Lung microvascular endothelial cell (primary cell): ENCODE measurements at places on chromosomes 1 and 21.

- DNase-seq = peak; percentile 47
These were observed at the start of gene PDE9A for GRCh38 chr21:42653231-42654061. TSS of gene PDE9A (plus strand) at chr21:42653621. CDS start at chr21:42653815, 194 bp downstream.

DNA sequence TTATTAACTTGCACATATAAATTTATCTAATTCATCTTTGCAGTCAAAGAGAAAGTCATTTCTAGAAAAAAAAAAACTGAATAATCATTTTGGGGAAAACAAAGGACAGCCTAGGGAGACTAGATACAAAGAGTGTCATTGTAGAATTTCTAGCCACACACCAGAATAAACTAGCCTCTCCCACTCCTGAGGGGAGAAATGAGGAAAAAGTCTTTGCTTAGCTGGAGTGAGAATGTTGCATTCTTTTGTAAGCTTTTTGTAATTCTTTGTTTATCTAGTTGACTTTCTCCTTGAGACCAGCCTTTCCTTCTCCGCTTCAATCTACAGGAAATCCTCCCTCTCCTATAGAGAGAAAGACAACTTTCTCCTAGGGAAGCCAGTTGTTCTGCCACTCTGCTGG is 15.9 kb upstream of the CGN start:
- DNase-seq = no peak

GRCh38 chr1:56389813-56390212 is 189.6 kb downstream of the PLPP3 start:
- DNase-seq = no peak

DNA sequence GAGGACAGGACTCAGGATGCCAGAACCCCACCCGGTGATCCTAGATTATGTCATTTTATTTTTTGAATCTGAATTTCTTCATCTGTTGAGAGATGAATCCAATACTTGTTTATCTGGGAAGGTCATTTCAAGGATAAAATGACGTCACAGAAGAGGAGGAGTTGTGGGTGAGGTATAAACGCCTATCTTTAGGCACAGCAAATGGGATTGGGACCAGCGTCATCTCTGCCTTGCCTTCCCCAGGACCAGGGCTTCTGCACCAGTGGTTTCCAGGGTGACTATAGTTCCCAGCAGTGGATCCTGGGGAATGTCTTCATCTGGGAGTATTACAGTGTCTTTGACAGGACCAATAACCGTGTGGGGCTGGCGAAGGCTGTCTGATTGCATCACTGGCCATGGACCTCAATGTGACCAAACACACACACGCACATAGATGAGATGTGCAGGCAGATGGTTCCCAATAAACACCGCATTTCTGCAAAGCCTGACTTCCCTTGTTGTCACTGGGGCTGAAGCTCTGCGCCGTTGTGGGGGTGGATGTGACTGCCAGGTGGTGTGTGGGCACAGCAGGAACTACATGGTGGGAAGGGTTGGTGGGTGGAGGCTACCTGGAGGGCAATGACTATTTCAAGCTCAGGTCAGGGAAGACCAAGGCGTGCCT is 28.1 kb downstream of the KCNA10 start:
- no peak for DNase-seq

GRCh38 chr1:119675349-119676345 is 27.6 kb upstream of the ZNF697 start:
- DNase-seq = peak; percentile 93

- no peak for DNase-seq
These were observed 148.7 kb downstream of the HHAT start for GRCh38 chr1:210477328-210477924.

- no peak for DNase-seq
These were observed 49.4 kb downstream of the TBCE start for GRCh38 chr1:235416662-235417049.

DNA sequence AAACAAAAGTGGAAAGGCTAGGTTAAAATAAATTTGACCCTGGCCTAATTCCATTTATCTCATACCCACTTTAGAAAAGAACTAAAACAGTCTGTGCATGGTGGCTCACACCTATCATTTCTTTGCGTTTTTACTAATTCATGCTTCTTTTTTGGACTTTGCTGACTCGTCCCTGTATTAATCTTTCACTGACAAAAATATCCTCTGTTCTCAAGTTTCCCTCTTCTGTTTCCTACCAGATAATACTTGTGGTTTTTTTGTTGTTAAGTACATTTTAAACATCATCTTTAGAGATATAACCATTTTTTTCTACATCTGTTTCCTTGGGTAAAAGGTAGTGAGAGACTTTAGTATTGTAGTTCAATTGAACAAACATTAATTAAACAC is 11.5 kb downstream of the CNST start:
- DNase-seq = no peak

- DNase-seq = peak; percentile 97
These were observed 85.7 kb downstream of the BRINP2 start for GRCh38 chr1:177256153-177257075.

GRCh38 chr1:17844185-17844826 is 89.2 kb downstream of the ACTL8 start:
- no peak for DNase-seq

DNA sequence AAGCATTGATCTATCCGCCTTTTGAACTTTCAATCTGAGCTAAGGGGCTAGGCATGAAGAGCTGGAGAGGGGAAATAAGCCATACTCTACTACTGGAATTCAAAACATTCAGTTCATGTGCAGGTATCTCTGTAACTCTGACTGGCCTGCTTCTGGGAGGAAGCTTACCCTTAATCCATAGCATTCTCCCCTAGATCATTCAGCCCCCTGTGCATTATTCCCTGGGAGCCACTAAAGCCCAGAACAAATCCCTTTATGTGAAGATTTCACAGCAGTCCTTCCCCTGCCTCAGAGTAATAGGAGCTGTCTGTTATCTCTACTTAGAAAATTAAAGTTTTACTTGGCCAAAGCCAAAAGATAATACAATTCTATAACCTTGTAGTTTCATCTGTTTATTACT is 300.7 kb downstream of the SEC16B start:
- no peak for DNase-seq

DNA sequence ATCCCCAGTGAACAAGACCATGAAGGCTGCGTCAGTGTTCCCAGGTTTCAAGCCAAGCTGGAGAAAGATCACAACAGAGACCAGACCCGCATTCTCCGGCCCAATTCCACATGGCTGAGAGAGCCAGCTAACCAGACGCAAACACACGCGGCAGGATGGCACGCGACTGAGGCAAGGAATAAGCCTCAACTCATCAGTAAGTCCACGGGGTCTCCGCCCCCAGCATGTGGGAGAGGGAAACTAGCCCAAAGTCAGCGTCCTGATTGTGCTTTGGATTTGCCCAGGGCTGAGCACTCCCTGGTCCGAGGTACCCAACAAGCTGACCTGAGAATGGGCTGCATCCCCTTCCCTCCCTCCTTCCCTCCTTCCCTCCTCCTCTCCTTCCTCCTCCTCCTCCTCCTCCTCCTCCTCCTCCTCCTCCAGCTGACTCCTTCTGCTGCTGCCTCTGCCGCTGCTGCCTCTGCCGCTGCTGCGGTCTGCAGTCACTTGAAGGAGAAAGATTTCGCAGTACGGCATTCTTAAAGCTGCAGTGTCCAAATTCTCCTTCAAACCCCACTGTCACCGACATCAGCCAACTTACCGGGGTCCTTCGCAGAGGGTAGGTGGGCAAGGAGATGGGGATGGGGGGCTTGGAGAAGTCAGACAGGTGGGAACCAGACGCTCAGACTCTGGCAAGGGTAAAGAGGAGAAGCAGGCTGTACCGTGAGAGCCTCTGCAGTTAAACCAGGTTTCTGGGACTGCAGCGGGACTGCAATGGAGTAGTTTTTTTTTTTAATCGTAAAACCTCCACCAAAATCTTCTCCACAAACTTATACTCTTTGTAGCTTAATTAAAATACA is 33.0 kb upstream of the H6PD start:
- no peak for DNase-seq

DNA sequence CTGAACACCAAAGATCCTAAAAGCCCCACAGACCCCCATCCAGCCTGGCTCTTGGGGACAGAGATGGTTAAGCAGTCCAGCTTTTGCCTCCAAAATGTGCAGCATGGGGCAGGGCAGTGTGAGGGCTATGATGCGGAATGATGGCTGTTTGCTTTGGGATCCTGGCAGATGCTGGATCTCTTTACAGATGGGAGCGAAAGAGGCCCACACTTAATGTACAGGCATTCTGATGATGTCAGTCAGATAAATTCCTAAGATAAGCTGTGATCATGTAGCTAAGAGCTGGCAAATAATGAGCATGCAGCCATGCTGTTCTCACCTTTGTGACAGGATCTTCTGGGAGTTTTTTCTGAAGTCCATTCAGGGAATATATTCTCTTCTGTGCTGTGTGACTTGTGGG is 17.6 kb upstream of the KCNQ4 start:
- DNase-seq = no peak

GRCh38 chr1:228403231-228403631 is 3.4 kb downstream of the TRIM11 start:
- DNase-seq = no peak

GRCh38 chr1:98104289-98104688 is 183.5 kb upstream of the DPYD start:
- DNase-seq = no peak

DNA sequence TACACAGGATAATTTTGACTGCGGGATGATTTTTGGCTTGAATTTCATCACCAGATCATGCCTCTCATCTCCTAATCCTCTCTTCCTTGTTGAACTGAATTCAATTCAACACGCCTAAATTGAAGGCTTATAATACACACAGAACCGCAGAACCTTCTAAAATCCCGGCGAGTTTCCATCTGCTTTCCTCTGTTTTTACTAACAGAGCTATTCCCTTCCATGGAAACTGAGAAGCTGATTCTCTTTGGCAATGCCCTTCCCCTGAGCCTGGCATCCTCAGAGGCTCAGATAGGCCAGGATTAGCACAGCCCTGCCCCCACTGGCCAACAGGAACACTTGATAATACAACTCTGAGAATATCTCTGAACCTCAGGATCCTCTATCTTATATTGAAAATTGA is 130.2 kb downstream of the CAPN8 start:
- no peak for DNase-seq

DNA sequence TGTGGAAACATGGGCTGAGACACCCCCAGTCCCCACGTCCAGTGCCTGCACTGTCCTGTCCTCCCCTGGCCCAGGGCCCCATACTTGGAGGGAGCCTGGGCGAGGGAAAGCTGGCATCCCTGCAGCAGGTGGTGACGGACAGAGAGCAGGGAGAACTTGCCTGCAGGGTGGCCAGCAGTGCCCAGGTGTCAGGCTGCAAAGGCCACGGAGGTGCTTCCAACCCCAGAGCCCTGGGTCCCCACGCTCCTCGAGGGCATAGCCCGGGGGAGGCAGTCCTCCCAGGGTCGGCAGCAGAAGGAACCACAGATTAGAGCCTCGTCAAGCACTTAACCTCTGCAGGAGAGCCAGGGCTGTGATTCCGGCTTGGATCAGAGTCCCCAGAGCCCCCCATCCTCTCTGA is 77.5 kb downstream of the ARHGEF16 start:
- no peak for DNase-seq

DNA sequence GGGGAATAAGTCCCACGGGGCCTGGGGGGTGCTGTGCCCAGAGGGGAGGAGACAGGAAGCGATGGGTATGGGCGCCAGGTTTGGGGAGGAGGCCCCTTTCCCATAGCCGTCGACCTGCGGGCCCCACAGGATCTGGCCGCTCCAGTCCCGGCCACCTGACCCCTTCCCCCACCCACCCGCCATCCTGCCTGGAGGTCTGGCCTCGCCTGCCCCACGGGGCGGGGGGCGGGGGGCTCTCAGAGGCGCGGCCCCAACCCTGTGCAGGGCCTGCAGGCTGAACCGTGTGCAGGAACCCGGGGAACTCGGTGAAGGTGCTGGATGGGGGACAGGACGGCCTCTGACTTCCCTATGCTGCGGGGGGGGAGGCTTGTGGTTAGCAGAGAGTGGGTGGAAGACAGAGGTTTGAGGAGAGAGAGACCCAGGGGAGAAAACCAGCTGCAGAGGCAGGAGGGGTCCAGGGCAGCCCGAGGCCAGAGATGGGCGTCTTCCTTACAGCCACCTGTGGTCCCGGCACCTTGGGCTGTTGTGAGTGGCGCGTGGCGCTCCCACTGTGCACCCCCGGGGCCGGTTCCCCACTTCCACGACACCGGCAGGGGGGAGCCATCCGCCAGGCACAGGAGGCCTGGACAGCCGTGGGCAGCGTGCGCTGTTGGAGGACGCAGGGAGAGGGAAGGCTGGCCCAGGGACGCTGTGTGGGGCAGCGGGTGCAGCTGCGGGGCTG is 2.5 kb upstream of the TNFRSF18 start:
- DNase-seq = no peak

DNA sequence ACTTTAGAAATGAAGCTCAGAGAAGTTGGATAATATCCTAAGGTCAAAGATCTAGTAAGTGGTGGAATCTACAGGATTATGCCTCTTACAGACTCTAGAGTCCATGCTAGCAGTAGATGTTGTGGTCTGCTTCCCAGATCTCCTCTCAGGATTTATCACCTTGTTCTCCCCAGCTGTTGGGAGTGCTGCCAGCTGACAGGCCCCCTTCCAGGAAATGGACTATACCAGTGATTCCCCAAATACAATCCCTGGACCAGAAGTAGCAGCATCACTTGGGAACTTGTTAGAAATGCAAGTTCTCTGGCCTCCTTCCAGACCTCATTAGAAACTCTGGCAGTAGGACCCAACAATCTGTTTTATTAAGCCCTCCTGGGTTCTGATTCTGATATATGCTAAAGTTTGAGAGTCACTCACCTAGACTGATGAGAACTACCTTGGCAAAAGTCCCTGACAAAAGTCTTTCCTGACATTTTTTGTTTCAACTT is 24.5 kb upstream of the NTNG1 start:
- DNase-seq = no peak
